ENCODE measurements at places on chromosomes 7 and 10. TPM values are rescaled to one million over a fixed set of nuclear protein-coding genes. Genes with fewer than 3 reads are reported as not detected.

MDH2 gene
- 206 TPM for total RNA-seq

FRMPD2 gene
- not detected for total RNA-seq

CYP26C1 gene
- total RNA-seq, result 0.26 TPM

GTPBP4 gene
- total RNA-seq, result 53.7 TPM

OR2F2 gene
- not detected for total RNA-seq

DNA sequence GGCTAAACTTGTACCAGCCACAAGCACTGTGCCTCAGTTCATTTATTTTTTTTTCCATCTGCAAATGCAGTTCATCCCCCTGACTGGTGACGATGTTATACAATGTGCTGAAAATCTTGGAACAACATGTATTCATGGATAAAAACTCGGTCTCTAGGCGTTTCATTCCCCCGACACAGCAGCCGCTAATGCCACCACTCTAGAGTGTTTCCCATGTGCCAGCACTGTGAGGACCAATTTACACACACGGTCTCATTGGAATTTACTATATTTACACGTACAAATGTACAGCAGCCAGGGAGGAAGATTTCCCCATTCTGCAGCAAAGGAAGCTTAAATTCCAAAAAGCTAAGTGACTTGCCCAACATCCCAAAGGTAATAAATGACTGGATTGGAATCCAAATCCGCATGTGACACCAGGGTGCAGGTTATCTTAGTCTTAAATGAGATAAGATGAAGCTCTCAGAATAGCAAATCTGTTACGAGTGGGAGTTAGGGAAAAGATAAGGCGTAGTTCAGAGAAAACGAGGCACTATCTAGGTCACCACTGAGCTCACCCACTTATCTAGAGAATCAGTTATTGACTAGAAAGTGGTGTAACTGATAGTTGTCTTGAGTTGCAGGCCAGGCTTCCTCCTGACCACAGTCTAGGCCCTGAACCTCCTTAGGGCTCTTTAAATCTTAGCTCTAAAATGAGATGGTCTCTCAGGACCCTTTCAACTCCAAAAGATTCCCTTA, 36.7 kb downstream of the FAM107B start:
- no peak for DNase-seq

DNA sequence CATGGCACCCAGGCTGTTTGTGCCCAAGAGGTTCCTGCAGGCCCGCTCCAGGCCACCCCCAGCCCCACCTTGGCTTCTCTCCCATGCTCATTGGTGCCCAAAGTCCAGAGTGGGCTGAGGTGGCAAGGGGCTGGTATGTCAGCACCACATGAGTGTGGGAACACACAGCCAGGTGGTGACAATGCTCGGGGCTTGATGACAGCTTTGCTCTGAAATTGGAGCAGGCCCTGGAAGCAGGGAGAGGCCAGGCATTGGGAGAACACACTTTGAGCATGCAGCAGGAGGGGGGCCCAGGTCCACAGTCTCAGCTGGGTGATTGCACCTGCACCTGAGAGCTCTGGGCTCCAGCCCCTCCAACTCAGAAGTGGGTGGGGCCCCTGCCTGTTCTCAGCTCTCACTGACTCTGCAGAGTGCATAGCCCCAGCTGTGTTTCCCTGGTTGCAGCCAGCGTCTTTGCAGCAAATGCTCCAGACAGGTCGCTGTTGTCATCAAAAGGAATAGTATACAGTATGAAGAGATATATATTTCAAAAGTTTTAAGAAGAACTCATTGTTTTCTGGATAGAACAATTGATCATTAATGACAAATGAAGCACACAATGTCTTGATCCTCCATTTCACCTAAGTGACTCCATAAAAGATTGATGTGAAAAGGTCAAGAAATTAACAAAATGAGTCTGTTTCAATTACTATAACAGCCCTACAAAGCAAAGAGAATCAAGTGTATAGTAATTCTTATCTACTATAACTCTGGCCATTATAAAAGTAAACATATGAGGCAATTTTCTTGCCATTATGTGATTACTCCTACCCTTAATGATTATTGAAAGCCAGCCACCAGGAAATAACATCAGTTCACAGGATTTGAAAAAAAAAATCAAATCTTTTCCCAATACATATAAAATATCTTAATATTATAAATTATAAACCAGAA, 848.1 kb downstream of the PCDH15 start:
- DNase-seq, result no peak

DNA sequence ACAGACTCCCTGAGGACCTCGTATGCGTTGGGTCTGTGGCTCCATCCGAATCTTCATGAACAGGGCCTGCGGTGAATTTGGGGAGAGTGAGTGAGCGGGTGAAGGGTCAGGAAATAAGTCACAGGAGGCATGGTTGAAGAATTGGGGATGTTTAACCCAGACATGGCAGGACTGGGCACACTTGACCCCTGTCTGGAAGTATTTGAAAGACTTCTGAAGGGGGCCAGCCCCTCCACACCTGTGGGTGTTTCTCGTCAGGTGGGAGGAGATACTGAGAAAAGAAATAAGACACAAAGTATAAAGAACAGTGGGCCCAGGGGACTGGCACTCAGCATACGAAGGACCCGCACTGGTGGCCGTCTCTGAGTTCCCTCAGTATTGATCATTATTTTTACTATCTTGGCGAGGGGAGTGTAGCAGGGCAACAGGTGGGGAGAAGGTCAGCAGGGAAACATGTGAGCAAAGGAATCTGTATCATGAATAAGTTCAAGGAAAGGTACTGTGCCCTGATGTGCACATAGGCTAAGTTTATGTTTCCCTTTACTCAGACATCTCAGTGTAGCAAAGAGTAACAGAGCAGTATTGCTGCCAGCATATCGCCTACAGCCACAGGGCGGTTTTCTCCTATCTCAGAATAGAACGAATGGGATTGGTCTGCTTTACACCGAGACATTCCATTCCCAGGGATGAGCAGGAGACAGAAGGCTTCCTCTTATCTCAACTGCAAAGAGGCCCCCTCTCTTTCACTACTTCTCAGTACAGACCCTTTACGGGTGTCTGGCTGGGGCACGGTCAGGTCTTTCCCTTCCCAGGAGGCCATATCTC, 38.2 kb upstream of the PFKFB3 start:
- peak; percentile 13 for DNase-seq

GRCh38 chr10:71228875-71229675, 16.7 kb downstream of the UNC5B start:
- no peak for DNase-seq

- DNase-seq, result no peak
These were observed 47.4 kb downstream of the ALOX5 start for GRCh38 chr10:45421221-45422097.

DNA sequence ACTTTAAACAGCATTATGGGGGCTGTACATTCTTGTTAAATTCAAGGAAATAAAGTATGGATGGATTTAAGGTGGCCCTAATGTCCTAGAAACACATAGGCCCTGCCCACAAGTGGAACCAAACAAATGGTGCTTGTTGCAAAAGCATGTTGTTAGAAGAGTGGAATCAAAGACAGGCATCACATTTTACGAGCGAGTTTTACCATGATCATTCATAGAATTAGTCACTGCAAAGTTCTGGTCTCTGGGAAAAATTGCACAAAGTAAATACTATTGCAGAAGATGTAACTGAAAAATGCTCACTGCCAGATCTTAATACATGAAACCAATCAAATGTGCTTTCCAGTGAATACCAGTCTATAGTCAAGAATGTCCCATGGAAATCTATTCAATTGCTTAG, 677.1 kb downstream of the PARD3 start:
- DNase-seq, result no peak

GRCh38 chr10:124416733-124417132, 2.0 kb downstream of the OAT start:
- DNase-seq, result no peak

DNA sequence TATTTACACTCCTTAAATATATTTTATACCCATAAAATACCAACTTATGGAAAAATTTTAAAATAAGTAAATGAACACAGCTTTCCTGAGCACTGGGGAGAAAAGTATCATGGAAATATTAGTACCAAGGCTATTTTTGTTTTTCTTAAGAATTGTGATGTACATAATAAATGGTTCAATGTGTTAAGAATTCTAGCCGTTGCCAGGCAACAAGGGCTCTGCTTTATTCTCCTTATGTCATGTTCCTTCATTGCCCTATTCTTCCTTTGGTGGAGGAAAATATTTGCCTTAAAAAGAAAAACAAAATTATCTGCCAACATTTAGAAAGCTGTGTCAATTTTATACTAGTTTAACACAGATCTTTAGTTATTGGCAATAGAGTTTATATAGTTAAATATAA, 2.6 kb upstream of the ZPBP start:
- no peak for DNase-seq

DNA sequence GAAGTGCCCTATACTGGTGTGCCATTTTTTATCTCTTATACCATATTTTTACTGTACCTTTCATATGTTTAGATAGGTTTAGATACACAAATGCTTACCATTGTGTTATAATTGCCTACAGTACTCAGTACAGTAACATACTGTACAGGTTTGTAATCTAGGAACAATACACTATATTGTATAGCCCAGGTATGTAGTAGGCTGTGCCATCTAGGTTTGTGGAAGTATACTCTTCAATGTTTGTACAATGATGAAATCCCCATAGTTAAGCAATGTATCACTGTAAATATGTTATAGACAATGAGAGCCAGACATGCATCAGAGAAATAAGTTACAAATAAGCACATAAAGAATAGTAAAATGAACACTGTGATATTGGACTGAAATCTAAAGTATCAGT, 109.1 kb downstream of the IQUB start:
- no peak for DNase-seq
